ENCODE measurements at places on chromosomes 2 and 18. TPM values are rescaled to one million over a fixed set of nuclear protein-coding genes. Genes with fewer than 3 reads are reported as not detected.

Gene COL4A3
- 0.59 TPM for total RNA-seq

Gene HNRNPA3
- 373 TPM for total RNA-seq

Gene RUFY4
- total RNA-seq = not detected

Gene AQP4
- total RNA-seq = not detected

Gene FAHD2B
- total RNA-seq = 11.8 TPM

Gene SLC5A7
- total RNA-seq = not detected

Gene CYBRD1
- total RNA-seq = 29.8 TPM

Gene LYG2
- total RNA-seq = not detected

Gene TMEM17
- total RNA-seq = 4.3 TPM

Gene CAB39
- 66.4 TPM for total RNA-seq

Gene FBXO15
- total RNA-seq = 0.29 TPM

Gene TMEM247
- total RNA-seq = not detected

All from A549 treated with GW870086 at 1 μM for 4 hours (cell line).